ENCODE measurements at places on chromosomes 5 and 9. TPM values are rescaled to one million over a fixed set of nuclear protein-coding genes. Genes with fewer than 3 reads are reported as not detected.

- no peaks in the 10 kb centered on the region for H3K36me3 ChIP-seq
- no peaks in the 10 kb centered on the region for H3K4me1 ChIP-seq
- no peak for DNase-seq
- H3K27ac ChIP-seq, result no peak overlapping the region
- H3K27me3 ChIP-seq, result no peaks in the 10 kb centered on the region
- no peak overlapping the region for H3K4me3 ChIP-seq
Measured at GRCh38 chr5:64634997-64635686, 55.2 kb upstream of the SHISAL2B start.

The RMRP gene
- 1,943 TPM for total RNA-seq

- H3K4me3 ChIP-seq, result no peak overlapping the region
- no peak overlapping the region for H3K27ac ChIP-seq
- no peaks in the 10 kb centered on the region for H3K4me1 ChIP-seq
- no peaks in the 10 kb centered on the region for H3K27me3 ChIP-seq
Measured at GRCh38 chr5:138095100-138095907, 11.5 kb downstream of the WNT8A start.

The ARAP3 gene
- 9.0 TPM for total RNA-seq

DNA sequence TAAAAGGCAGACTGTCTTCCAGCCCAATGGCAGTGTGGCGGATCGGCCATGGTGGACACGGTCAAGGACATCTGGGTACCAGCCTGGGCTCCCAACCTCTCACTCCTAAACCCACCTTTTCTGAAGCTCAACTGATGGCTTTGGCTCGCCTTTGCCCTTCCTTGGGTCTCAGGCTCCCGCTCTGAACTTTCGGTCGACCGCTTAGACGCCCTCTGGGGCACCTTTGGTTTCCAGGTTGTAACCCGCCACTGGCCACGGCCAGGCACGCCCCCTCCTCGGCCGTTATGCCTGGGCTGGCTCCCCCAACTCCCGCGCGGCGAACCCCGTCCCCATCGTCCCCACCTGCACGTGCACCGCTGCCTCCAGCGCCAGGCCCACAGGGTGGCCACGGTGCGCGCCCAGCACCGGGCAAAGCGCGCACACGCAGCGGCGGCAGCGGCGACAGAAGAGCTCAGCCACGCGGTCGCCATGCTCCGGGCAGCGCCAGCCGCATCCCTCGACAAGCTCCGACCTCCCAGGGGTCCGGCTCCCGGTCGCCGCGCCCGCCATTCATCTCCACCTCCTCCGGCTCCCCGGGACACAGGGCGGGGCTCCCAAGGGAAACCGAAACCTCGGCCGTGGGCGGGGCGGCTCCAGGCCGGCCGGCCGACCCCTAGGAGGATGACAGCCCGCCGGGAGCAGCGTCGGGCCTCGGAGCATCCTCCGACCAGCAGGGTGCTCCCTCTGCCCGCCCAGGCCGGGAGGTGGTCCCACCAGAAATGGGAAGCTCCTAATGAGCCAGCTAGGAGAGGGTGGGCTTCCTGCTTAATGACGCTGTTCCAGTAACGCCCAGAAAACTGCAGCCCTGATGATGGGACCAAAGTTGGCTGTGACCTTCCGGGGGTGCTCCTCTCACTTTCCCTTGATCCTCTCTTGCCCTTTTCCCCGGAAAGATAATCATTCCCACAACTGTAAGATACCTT lies at the start of gene TRIM14:
TSS of gene TRIM14 (minus strand) at position 583 of the 962 bp plus-strand sequence. CDS start at position 549, 34 bp downstream.
- peak within 1 kb of the TSS; percentile 68 for H3K4me3 ChIP-seq
- DNase-seq, result no peak
- H3K36me3 ChIP-seq, result no peaks in the 10 kb centered on the region
- H3K27ac ChIP-seq, result peak within 1 kb of the TSS; percentile 70

GRCh38 chr5:158805195-158805594 lies 294.5 kb downstream of the EBF1 start:
- peaks cover 27% of the 10 kb centered on the region for H3K4me1 ChIP-seq
- DNase-seq, result peak; percentile 57
- H3K4me3 ChIP-seq, result no peak overlapping the region
- no peaks in the 10 kb centered on the region for H3K27me3 ChIP-seq
- H3K27ac ChIP-seq, result no peak overlapping the region
